ENCODE measurements at places on chromosomes 4 and X.

- no peak for DNase-seq
Observed at GRCh38 chr4:48380583-48381167, 39.3 kb downstream of the SLAIN2 start.

DNA sequence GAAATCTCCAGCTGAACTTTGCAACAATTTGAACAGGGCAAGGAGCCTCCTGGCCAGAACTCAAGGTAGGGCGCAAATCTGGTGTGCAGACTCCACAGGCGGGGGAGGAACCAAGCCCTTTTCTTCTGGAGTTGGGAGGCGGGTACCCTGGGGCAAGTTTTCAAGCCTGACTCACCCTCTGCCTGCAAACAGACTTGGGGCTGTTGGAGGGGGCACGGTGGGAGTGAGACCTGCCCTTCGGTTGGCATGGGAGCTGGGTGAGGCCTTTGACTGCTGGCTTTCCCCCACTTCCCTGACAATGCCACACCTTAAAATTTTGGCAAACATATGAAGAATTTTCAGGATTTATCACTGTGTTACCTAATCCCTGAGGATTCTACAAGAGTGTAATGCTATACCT, 709.8 kb upstream of the DIAPH2 start:
- no peak for DNase-seq

GRCh38 chrX:128634754-128635153, 582.6 kb upstream of the ACTRT1 start:
- DNase-seq = no peak

DNA sequence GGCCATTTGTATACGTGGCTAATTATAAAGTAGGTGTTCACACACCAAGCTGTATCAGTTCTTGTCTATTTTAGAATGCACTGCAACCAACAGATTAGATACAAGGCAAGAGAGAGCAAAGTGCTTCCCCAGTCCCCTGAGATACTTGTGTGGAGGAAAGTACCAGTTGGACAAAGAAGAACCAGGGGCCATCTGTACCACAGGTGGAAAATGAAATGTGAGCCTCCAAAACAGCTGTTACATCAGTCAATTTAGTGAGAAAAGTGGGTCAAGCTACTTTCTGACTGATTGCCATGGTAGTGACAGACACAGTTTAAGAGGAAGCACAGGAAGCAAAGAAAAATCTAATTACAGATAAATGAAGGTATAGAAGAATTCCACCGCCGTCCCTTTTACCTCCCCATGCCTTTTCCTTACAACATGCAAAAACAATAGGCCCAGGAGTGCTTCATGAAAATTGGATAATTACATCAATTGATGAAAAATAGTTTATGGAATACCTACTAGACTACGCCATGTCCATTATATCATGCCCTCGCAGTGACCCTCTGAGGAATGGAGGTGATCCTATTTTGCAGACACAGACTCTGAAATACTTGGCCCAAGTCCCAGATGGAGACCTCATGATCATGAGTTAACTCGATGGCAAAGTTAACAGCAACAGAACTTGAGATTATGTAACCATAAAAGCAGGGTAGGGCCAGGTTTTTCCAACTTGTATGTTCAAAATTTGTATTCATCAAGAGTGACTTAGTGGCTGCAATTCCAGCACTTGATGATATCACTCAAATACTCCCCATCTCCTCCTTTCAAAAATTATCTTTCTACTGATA, 15.8 kb downstream of the SMPX start:
- no peak for DNase-seq

DNA sequence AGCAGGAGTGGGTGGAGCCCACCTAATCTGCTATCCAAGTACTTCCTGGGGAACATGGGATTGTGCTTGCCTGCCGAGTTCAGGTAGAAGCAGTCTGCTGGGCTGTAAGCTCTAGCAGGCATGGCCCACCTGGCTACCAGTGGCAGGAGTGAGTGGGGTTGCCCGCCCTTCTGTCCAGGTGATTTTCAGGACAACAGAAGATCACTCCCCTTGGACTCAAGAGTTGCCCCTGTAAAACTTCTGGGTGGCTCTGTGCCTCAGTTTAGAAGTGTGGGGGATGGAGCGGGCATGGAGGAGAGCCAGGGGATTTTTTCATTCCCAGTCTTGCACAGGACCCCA, 43.5 kb downstream of the NDST3 start:
- no peak for DNase-seq

DNA sequence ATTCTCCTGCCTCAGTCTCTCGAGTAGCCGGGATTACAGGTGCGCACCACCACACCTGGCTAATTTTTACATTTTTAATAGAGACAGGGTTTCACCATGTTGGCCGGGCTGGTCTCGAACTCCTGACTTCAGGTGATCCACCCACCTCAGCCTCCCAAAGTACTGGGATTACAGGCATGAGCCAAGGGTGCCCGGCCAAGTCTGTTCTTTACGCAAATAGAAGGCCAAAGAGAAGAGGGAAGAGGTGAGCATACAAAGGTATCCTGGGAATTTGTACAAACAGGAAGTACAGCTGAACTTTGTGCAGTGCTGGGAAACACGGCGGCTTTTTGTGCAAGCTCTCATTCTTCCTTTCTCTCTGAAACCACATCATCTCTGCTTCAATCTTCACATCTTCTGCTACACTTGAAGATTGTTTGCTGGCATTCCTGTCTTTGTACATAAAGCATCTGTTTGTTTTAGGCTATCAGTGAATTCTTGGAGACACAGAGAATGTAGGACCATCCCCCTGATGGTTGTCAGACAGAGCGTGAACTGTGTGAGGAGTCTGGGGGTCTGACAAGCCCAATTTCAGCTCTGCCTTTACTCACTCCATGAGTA, 71.9 kb upstream of the PRSS48 start:
- no peak for DNase-seq

- DNase-seq = no peak
Observed at GRCh38 chr4:15777697-15778288, 335 bp upstream of the CD38 start.

GRCh38 chrX:110734271-110734670, 61.3 kb downstream of the CHRDL1 start:
- DNase-seq = no peak

DNA sequence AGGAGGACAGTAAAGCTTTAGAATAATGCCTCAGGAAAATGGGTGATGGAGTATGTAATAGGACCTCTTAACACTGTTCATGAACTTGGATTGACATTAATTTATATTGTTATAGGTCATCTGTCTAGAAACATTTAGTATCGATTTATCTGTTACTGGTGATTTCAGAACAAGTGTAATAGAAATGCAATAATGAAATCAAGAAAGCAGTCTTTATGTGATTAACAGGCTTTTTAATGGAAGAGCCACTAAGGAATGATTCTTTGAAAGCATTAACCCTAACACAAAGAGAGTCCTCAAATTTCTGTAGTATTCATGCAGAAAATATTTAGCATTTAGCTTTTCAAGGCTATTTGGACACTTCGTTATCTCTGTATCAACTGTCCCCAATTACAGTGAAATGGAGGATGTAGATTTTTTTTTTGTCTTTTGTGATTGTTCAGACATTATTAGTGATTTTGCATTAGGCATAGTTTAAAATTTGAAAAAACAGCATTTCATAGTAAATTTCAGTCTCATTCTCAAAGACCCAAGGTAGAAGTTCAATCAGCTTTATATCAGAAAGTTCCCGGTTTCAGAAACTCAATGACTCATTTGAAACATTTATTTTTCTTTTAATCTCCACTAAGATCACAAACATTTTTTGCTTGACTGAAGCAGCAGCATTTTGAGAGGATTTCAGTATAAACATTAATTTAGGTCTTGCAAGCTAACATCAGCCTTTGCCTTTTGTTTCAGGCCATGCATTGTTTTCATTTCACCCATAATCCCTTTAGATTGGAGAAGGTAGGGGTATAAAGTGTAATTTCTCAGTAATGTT, 56.3 kb downstream of the AGTR2 start:
- DNase-seq = no peak

DNA sequence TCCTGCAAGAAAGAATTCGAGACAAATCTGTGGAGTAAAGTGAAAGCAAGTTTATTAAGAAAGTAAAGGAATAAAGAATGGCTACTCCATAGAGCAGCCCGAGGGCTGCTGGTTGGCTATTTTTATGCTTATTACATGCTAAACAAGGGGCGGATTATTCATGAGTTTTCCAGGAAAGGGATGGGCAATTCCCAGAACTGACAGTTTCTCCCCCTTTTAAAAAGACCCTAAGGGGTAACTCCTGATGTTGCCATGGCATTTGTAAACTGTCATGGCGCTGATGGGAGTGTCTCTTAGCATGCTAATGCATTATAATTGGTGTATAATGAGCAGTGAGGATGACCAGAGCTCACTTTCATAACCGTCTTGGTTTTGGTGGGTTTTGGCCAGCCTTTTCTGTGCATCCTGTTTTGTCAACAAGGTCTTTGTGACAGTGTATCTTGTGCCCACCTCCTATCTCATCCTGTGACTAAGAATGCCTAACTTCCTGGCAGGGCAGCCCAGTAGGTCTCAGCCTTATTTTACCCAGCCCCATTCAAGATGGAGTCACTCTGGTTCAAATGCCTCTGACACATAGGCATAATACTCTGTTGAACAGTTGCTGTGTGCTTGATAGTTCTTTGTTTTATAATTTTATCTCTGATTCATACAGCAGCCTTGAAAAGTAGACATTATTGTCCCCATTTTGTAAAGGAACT, 25.8 kb downstream of the GAB1 start:
- no peak for DNase-seq

GRCh38 chr4:159150396-159150795, 47.5 kb downstream of the RAPGEF2 start:
- no peak for DNase-seq

GRCh38 chr4:152360045-152360410, 175.9 kb downstream of the FBXW7 start:
- no peak for DNase-seq

DNA sequence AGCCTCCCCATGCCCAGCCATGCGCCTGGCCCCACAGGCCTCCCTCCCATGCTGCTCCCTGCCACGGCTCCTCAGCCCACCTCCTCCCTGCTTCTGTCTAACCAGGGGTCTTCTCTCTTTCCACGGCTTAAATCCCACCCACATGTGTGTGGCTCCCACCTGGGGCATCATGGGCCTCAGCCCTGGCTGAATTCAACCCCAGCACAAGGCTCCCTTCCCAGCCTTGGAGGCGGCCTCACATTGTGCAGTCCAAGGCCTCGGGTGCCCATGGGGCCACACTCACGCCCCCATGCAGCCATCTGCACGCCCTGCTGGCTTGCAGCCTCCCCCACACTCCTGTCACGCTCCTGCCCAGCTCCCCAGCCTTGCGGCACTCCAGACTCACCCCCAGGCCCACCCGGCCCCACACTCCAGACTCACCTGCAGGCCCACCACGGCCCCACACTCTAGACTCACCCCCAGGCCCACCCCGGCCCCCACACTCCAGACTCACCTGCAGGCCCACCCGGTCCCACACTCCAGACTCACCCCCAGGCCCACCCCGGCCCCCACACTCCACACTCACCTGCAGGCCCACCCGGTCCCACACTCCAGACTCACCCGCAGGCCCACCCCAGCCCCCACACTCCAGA, 27.0 kb downstream of the MAEA start:
- DNase-seq = no peak

GRCh38 chr4:109801895-109802319, at the start of gene CFI:
TSS of gene CFI (minus strand) at chr4:109801999. CDS start at chr4:109801971, 28 bp downstream.
- DNase-seq = no peak

- DNase-seq = no peak
Observed at GRCh38 chr4:146640465-146641061, 1.9 kb downstream of the POU4F2 start.

GRCh38 chrX:153645151-153645550, 1.9 kb upstream of the DUSP9 start:
- no peak for DNase-seq

GRCh38 chrX:151228935-151229334, 52.6 kb downstream of the GPR50 start:
- DNase-seq = no peak

DNA sequence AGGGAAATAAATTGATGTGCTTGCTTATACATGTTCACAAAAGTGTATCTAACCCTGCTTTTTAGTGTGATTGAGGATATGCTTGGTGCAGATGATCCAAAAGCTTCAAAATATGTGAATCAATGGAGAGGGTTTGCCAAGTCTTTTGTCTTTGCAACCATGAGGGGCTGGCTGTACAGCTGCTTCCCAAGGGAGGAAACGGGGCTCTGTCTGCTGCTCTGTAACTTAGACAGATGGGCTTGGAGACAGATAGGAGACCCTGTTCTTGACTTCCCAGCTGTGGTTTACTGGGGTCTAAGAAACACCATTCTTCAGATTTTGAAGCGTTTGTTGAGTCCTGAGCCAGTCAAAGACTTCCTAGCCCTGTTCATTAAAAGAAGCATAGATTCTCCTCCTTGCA, 152.3 kb downstream of the DCLK2 start:
- no peak for DNase-seq

Measured in NT2/D1 (cell line).